ENCODE measurements at places on chromosomes 2 and 18.

- DNase-seq, result no peak
These were observed 180.8 kb upstream of the MGAT5 start for GRCh38 chr2:134073023-134073422.

- no peak for DNase-seq
These were observed 123.9 kb downstream of the ACKR3 start for GRCh38 chr2:236693531-236693930.

DNA sequence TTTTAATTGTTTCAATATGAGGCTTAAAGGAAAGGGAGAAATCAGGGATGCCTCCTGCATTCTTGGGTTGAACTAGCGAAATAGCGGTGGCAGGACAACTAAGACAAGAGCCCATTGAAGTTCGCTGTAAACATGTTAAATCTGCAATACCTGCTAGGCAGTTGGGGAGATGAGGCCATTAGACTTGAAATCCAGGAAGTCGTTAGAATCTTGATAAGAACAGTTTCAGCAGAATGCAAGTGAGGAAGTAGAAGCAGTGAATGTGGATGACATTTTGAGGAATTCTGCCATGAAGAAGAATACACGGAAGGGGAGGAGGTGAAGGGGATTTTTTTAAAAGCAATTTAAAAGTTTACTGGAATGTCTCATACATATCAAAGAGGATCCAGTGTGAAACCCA lies 109.7 kb downstream of the LPIN1 start:
- no peak for DNase-seq

- no peak for DNase-seq
These were observed 22.3 kb upstream of the RAB10 start for GRCh38 chr2:26011609-26011989.

DNA sequence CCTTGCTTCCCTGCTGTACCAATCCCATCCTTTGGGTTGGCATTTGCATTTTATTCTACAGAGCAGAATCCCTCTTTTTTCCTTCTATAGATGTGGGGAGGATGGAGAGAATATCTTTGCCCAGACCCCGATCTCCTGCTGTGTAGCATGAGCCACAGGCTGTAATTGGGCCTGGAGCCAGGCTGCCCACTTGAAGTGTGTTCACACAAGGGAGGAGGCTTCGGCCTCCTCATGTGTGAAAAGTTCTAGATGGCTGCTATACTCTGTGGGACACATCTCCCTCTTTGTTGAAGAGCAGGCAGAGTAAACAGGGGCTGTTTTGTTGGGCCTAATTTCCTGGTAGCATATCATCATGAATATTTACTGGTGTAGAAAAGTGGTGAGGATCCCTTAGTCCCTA lies 126.3 kb downstream of the XRCC5 start:
- DNase-seq, result no peak

DNA sequence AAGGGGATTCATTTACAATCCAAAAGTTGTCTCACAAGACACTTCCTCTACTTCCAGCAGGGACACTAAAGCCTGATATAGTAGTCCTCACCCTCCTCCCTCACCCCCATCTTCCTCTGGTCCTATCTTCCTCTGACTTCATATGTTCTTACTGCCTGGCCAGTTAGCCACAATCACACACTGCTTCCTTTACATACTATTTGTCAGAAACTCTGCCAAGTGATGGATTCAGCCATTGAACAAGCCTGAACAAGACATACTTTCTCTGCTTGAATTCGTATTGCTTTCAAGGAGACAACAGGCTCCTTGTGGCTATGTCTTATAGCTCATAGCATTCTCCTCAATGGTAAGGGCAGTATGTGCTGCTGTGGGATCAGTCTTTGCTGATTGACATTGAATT lies 672.2 kb downstream of the BCL11A start:
- DNase-seq, result no peak

DNA sequence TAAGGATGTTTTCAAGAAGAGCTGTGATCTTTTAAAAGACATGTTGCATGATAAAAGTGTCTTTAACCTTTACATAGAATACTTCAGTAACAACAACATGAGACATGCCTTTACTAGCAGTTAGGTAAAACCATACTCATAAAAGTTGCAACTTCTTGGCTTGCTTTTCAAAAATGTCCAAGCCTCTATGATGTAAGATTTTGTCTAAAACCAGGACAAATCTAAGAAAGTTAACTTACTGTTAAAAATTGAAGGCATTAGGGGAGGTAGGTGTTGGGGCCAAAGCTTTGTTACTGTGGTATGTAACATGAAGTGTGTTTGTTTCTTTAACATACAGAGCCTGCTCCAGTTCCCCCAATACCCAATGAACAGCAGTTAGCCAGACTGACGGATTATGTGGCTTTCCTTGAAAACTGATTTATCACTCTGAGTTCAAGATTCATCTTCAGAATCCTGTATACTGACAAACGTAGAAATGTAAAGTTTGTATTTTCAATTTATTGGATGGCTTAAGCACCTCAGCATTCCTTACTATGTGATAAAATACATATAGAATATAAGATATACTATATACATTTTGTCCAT lies 11.7 kb downstream of the COPS8 start:
- DNase-seq, result no peak
